NCI-H524 treated with DMSO at 0.1 percent for 48 hours (cell line): ENCODE measurements at places on chromosomes 3 and 15.
A peak's percentile ranks its signal among the peaks of the same experiment; 100 is the strongest.

DNA sequence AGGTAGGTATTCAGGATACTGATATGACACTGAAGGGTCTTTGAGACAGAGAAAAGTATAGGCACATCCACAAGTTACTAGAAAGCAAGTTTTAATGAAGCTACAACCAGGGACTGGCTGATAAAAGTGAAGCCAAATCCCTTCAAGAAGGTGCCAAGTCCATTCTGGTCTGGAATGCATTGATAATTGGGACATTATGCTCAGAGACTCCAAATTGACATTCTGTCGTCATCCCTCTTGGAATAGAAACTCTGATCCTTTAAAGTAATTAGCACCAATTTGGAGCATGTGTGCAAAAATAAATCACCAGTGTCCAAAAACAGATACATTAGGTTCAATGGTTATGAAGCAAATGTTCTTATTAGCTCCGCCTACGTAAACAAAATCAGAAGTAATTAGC is 47.3 kb upstream of the BCL6 start:
- DNase-seq = no peak

DNA sequence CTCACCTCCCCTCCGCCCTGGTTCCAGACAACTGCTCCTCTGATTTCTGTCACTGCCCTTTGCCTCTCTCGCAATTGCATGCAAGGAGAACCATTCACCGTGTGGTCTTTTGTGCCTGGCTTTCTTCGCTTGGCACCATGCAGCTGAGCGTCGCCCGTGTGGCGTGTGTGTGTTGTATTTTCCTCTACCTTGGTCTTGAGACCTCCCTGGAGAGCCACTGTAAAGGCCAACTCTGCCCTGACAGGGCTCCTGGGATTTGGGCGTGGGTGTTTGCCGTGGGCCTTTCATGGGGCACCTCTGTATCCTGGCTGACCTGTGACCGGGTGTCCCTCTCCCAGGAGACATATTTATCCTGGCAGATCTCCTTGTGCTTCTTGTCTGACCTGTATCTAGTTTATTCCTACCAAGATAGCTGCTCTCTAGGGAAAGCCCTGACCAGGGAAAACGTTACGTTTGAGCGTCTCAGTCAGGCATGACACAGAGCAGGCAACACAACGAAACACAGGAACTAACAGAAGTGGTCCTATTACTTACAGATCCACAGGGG is 2.0 kb upstream of the PIGZ start:
- no peak for DNase-seq

- no peak for DNase-seq
Observed at GRCh38 chr3:53224536-53224935, 31.3 kb downstream of the TKT start.

GRCh38 chr3:54120657-54121413 is 1.5 kb upstream of the CACNA2D3 start:
- no peak for DNase-seq

- no peak for DNase-seq
Observed at GRCh38 chr3:126375835-126376331, 18.7 kb upstream of the KLF15 start.

DNA sequence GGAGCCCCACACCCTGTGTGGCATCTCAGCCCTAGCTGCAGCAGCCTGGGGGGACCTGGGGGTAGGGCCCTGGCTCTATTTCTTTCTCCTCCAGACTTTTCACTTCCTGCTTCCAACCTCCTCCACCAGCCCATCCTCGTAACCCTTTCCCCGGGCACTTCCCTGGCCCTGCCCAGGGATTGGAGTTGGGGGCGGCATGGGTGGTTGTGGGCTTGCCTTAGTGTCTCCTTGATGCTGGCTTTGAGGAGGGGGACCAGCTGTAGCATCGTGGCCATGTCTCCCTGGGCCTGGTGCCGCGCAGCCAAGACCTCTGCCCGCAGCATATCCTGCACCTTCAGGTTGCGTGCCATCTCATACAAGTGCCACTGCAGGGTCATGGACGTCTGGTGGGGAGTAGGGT is 28.1 kb downstream of the CYP11A1 start:
- no peak for DNase-seq

GRCh38 chr3:38141173-38141951 is 2.9 kb downstream of the MYD88 start:
- no peak for DNase-seq

- DNase-seq = no peak
Observed at GRCh38 chr3:41846850-41847249, 115.1 kb downstream of the ULK4 start.

DNA sequence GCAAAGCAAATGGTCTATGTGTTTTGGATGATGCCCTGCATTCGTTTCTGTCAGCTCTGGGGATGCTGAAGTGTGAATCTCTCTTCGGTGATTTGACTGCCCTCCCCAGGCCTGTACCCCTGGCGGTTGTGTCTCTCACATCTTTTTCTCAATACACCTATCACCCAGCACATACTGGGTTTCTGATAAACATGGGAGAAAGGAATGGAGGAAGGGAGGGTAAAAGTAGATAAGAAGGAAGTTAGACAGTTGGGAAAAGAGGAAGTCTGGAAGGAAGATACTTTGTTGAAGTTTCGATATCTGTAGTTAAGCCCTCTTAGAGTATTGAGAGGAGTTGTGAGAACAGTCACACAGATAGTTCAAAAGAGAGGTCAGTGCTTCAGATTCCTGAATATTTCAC is 35.8 kb upstream of the LRTM1 start:
- DNase-seq = no peak

DNA sequence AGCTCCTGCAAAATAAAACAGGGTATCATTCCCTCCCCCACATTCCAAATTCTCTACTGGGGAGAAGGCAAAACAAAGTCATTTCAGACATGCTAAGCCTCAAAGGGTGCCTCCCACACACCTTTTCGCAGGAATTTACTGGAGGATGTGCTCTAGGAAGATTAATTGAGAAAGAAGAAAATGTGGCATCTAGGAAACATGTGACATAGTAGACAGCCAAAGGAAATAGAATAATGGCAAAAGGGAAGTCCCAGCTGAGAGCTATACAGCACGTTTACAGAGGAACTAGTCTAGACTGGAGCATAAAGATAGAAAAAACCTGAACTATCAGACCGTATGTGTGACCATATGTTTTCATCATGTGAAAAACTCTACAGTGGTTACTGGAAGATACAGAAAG is 58.8 kb upstream of the MELTF start:
- no peak for DNase-seq

DNA sequence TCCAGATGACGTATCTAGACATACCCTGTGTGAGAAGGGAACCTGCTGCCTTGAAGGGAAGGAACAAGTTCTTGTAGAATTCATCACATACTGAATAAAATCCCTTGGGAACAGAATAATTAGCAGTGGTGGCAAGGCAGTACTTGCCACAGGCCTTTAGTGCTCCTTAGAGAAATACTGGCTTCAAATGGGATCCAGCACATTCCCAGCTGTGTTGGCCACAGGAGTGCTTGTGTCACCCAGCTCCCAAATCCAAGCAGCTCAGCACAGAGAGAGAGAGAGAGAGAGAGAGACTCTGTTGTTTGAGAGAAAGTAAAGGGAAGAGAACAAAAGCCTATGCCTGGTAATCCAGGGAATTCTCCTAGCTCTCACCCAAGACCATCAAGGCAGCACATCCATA is 969.0 kb upstream of the ALCAM start:
- DNase-seq = no peak

DNA sequence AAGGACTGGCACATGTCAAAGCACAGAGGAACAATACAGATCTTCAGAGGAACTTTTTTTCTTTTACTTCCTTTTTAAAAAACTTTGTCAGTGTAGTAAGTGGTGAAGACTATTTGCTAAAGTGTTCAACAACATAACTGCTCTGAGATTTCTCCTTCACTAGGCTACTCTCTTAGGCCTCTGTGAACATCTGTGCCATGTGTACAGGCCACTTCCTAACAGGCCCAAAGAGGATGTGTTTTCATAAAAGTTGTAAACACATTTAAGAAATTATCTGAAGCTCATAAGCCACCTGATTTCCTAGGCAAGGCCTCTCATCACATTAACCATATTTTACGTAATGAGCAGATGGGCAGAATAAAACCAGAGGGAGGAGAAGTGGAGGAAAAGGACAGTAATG is 235.4 kb downstream of the FHIT start:
- no peak for DNase-seq

- peak; percentile 25 for DNase-seq
Observed at GRCh38 chr3:56494679-56495322, 26.5 kb upstream of the ERC2 start.

DNA sequence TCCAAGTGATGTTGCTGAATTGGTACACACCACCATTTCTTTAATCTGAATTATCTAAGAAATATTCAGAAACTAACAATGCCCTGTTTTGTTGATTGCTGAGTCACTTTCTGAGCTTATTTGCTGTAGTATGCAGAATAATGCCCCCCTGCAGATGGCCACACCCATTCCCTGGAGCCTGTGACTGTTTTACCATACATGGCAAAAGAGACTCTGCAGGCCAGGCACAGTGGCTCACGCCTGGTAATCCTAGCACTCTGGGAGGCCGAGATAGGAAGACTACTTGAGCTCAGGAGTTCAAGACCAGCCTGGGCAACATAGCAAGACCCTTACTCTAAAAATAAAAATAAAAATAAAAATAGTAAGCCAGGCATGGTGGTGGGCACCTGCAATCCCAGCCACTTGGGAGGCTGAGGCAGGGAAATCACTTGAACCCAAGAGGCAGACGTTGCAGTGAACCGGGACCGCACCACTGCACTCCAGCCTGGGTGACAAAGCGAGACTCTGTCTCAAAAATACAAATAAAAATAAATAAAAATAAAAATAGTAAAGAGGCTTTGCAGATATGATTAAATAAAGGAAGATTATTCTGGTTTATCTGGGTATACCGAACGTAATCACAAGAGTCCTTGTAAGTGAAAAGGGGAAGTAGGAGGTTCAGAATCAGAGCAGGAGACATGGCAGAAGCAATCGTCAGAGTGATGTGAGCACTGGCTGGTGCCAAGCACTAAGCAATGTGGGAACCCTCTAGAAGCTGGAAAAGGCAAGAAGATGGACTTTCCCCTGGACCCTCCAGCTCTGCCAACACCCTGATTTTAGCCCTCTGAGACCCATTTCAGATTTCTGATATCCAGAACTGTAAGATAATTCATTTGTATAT is 19.0 kb downstream of the PCYT1A start:
- no peak for DNase-seq

DNA sequence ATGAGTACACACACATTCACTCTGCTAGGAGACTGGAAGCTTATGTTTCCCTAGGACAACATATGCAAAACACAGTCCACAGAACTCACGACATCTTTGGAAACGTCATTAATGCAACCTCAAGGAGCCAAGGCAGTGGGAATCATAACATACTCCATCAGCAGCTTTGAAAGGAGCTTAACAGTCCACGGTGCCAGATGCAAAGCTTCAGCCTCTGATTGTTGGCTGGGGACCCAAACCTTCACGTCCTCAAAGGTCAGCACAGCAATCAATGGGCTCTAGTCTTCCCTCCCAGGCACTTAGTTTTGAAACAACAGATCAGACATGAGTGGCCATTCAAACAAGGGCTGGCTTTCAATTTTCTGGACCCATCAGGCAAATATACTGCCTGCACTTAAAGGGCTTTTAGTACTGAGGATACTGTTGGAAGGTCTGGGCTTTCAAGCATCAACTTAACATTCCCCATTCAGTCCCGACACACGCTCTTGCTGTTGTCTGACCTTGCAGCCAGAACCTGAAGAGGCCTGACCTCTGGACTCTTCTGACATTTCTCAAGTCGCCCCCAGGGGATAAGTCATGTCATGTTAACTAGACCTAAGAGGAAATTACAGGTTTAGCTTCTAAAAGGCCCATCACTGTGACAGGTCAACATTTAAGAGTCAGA is 223.0 kb downstream of the PDZRN3 start:
- DNase-seq = no peak

- no peak for DNase-seq
Observed at GRCh38 chr3:179375091-179375999, 27.8 kb downstream of the MFN1 start.

DNA sequence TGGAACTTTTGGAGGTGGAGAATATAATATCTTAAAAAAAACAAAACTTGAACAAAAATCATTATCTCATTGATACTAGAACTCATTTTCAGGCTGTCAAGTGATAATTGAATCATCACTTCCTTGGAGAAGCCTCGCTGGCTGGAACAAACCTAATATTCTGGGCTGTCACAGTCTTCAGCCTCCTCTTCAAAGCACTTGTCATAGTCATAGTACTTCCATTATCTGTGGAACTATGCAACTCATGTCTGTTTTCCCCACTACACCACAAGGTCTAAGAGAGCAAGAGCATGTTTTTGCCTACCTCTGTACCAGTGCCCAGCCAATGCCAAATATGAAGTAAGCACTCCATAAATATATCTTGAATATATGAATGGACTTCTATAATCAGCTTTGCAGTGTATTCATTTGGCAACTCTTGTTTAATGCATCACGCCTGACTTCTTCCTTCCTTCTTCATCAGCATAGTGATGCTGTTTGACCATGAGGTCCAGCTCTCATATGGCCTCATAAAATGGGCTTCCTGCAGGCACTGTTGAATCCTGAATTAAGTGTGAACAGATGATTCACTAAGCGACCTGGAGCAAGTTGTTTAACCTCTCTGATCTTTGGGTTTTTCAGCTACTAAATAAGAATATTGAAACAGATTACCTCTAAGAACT is 86.6 kb upstream of the SNRK start:
- no peak for DNase-seq

DNA sequence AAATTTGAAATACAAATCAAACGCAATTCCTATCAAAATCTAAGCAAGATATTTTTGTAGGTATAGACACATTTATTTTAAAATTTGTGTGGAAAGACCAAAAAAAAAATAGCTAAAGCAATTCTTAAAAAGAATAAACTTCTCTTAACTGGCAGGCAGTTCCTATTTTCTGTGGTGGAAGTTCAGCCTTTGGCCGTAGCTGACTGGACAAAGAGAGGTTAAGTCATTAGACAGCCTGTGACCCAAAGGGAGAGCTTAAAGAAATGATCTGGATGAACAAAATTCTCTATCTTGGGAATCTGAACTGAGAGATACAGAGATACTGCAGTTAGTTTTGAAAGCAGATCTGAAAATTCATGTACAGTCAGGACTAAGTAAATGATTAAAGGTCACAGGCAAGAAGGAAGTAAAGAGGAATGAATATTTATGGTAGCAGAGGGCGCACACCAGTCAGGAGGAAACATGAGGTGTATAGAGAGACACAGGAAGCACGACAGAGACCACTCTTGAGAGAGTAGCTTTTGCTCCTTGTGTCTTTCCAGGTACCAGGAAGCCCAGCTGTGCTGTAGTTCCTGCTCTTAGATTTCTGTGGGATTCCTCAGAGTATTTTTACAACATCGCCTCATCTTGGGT is 57.5 kb downstream of the TPRG1 start:
- DNase-seq = no peak

- no peak for DNase-seq
Observed at GRCh38 chr3:4930501-4930900, 48.7 kb upstream of the BHLHE40 start.

- no peak for DNase-seq
Observed at GRCh38 chr15:85642693-85643066, 152.0 kb downstream of the KLHL25 start.

GRCh38 chr3:73024836-73025235 is 28.2 kb downstream of the PPP4R2 start:
- DNase-seq = no peak

DNA sequence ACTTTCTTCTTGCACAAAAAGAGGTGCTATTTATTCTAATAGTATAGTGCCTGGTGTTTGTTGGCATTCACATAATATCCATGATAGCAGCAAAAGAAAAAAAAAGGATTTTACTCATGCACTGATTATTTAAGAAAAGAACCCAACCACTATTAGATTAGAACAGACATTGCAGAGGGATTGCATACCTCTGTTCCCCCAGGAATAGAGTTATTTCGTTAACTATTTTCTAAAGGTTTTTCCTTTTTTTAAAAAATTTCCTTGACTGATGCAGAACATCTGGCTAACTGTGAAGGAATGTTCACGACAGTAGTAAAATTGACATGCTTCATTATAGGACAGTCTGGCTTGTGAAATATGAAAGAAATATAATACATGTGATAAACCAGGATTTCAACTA is 136.6 kb upstream of the PTX3 start:
- no peak for DNase-seq
